ENCODE measurements at places on chromosomes 2 and 18. TPM values are rescaled to one million over a fixed set of nuclear protein-coding genes. Genes with fewer than 3 reads are reported as not detected.
A peak's percentile ranks its signal among the peaks of the same experiment; 100 is the strongest.

Gene SNTG2
- 1.3 TPM for total RNA-seq

Gene HTR2B
- not detected for total RNA-seq

Gene OR6B2
- not detected for total RNA-seq

GRCh38 chr18:11983592-11983991 lies 2.3 kb downstream of the IMPA2 start:
- DNase-seq: no peak
- H3K4me1 ChIP-seq: peaks cover 12% of the 10 kb centered on the region
- no peak overlapping the region for H3K4me3 ChIP-seq
- no peaks in the 10 kb centered on the region for H3K36me3 ChIP-seq
- H3K27ac ChIP-seq: no peak overlapping the region

DNA sequence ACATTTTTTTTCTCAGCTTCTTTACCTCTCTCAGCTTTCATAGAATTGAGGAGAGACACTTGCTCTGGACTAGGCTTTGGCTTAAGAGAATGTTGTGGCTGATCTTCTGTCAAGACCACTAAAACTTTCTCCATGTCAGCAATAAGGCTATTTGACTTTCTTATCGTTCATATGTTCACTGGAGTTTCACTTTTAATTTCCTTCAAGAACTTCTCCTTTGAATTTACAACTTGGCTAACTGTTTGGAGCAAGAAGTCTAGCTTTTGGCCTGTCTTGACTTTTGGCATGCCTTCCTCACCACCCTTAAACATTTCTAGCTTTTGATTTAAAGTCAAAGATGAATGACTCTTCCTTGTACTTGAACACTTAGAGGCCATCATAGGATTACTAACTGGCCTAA lies 104.4 kb upstream of the SLC39A10 start:
- no peak overlapping the region for H3K27ac ChIP-seq
- H3K4me3 ChIP-seq: peak overlapping the region; percentile 29
- DNase-seq: no peak
- no peaks in the 10 kb centered on the region for H3K36me3 ChIP-seq

DNA sequence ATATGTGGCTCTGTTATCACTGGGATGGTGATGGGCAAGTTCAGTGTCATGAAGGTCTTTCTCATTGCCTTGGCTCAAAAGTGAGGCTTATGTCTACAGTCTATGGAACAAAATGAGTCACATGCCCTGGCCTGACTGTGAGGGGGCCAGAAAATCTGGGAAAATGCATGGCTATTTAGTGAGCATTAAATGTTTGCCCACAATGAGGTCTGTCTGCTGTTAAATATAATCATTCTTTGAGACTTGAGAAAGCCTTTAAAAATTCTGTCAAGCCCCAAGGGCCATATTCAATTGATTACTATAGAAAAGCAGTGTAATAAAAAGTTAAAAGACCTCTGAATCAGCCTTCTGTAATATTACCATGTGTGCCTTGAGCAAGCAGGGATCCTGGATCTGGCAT lies 5.5 kb upstream of the RNF144A start:
- H3K36me3 ChIP-seq: no peaks in the 10 kb centered on the region
- no peak overlapping the region for H3K27ac ChIP-seq
- peak overlapping the region; percentile 27 for H3K4me3 ChIP-seq
- H3K27me3 ChIP-seq: no peaks in the 10 kb centered on the region
- peaks cover 88% of the 10 kb centered on the region for H3K4me1 ChIP-seq

GRCh38 chr2:169073963-169074751 lies 4.8 kb downstream of the DHRS9 start:
- no peak overlapping the region for H3K27ac ChIP-seq
- H3K27me3 ChIP-seq: no peaks in the 10 kb centered on the region
- no peak overlapping the region for H3K4me3 ChIP-seq
- no peaks in the 10 kb centered on the region for H3K36me3 ChIP-seq

GRCh38 chr2:192184349-192184748 lies 10.4 kb downstream of the TMEFF2 start:
- no peak for DNase-seq
- no peaks in the 10 kb centered on the region for H3K27me3 ChIP-seq
- no peak overlapping the region for H3K4me3 ChIP-seq
- H3K36me3 ChIP-seq: no peaks in the 10 kb centered on the region
- no peak overlapping the region for H3K27ac ChIP-seq

DNA sequence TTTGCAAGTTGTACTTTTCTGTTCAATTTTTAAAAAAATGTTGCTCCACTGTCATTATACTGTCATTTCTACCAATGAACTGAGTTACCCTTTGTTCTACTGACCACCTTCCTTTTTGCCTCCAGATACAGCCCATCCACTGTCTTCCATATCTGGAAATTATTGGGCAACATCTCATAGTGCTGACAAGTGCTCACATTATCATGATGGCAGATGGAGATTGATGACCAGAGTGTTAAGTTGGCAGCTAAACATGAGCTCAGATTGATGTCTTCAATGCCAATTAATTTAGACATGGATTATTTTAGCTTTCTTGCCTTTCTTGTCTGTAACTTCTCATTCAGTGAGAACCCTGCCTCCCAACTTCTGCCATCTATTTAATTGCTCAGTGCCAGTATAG lies 76.6 kb downstream of the KIAA1328 start:
- no peaks in the 10 kb centered on the region for H3K4me1 ChIP-seq
- no peak overlapping the region for H3K27ac ChIP-seq
- no peak overlapping the region for H3K4me3 ChIP-seq
- DNase-seq: no peak
- no peaks in the 10 kb centered on the region for H3K36me3 ChIP-seq

GRCh38 chr2:169050476-169051240 lies 18.7 kb upstream of the DHRS9 start:
- H3K27me3 ChIP-seq: no peaks in the 10 kb centered on the region
- no peaks in the 10 kb centered on the region for H3K36me3 ChIP-seq
- H3K4me3 ChIP-seq: no peak overlapping the region
- H3K27ac ChIP-seq: no peak overlapping the region

GRCh38 chr18:79352432-79352831 lies 43.3 kb upstream of the NFATC1 start:
- no peak for DNase-seq
- no peaks in the 10 kb centered on the region for H3K4me1 ChIP-seq
- no peak overlapping the region for H3K4me3 ChIP-seq
- no peak overlapping the region for H3K27ac ChIP-seq

DNA sequence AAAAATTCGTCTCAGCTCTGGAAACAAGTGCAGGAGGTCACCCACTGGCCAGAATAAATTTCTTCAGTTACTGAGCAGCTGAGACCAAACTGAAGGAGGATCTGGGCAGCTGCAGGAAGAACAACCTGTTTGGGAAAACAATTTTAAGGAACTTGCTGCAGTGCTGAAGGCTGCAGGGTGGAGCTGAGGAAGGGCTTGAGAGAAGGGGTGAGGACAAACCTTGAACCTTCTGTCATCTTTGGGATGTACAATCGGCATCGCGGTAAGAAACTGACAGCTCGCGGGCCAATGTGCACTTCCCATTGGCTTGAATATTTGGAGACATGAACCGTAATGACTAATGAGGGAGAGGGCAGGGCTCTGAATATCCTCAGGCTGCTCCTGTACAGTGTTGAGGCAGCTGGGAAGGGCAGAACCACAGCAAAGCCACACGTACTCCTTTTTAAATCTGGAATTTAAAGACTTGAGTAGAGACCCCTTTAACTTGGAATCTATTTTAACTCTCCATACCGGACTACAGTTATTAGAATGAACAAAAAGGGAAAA lies 90.3 kb downstream of the TACR1 start:
- H3K4me3 ChIP-seq: no peak overlapping the region
- H3K27me3 ChIP-seq: no peaks in the 10 kb centered on the region
- no peaks in the 10 kb centered on the region for H3K4me1 ChIP-seq
- no peak overlapping the region for H3K27ac ChIP-seq
- H3K36me3 ChIP-seq: no peaks in the 10 kb centered on the region

DNA sequence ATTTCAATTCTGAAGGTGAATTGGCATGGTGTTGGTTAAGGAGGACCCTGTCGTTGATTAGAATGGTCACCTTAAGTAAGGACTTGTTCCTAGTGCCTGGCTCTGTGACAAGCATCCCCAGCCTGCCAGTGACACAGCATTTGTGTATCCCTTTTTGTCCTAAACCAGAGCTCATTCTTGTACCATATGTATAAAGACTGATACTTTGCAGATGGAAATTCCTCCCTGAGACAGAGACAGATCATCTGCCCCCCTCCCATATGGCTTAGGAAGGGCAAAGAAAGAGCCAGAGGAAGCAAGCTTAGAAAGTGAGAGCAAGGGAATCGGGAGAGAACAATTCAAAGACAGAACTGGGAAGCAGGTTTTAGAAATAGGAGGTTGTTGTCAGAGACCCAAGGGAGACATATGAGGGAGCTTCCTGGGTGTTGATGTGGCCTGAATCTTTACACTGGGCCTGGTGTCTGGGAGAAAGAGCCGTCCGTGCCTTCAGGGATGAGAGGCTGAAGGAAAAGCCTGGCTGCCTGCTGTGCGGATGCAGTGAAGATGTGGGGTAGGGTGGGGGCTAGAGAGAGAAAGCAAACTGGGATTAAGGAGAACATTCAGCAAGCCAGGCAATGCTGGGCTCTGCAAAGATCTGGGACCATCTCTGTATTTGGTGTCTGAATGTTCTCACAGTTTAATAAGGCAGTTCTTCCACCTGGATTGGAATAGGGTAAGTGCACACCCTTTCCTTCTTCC lies 13.2 kb upstream of the CHRNA1 start:
- H3K36me3 ChIP-seq: no peaks in the 10 kb centered on the region
- H3K27ac ChIP-seq: no peak overlapping the region
- H3K27me3 ChIP-seq: no peaks in the 10 kb centered on the region
- DNase-seq: no peak
- H3K4me1 ChIP-seq: peaks cover 47% of the 10 kb centered on the region
- H3K4me3 ChIP-seq: no peak overlapping the region

DNA sequence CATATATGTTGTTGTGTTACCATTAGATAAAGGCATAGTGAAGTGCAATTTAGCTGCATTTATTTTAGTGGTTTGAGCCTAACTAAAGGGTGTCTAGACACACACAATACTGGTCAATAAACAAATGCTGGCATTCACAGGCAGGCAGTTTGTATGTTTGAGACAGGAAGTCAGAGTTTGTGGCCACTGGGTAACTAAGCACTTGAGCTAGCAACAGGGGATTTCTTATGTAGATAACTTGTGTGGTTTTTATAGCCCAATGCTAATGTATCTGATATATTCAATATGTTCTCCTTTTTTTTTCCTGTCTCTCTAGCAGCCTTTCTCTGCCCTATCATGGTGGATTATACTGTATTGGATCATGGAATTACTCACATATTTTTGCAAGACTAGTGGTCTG lies 38.1 kb downstream of the LRRTM4 start:
- no peaks in the 10 kb centered on the region for H3K27me3 ChIP-seq
- DNase-seq: no peak
- no peaks in the 10 kb centered on the region for H3K4me1 ChIP-seq
- no peak overlapping the region for H3K4me3 ChIP-seq

DNA sequence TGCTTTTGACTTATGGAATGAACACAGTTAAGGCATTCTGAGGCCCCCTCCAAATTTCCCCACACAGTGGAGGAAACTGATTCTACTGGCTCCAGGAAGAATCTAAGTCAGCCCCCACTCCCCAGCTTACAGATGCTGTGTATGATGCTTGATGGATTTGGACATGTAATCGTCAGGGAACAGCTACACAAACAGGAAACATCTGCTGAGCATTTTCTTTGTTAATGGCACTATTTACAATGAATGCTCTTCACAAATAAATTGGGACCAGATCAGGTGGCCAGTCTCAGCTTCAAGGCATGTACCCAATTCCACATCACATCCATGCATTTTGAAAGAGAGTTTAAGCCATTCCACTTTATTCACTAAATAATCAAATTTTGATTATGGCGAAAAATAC lies 562.3 kb downstream of the SOX11 start:
- H3K27me3 ChIP-seq: no peaks in the 10 kb centered on the region
- H3K36me3 ChIP-seq: no peaks in the 10 kb centered on the region
- no peak for DNase-seq
- H3K27ac ChIP-seq: no peak overlapping the region
- no peaks in the 10 kb centered on the region for H3K4me1 ChIP-seq
- no peak overlapping the region for H3K4me3 ChIP-seq

- H3K4me1 ChIP-seq: no peaks in the 10 kb centered on the region
- H3K27me3 ChIP-seq: no peaks in the 10 kb centered on the region
- DNase-seq: no peak
Measured at GRCh38 chr18:78704971-78705461, 274.6 kb upstream of the SALL3 start.

DNA sequence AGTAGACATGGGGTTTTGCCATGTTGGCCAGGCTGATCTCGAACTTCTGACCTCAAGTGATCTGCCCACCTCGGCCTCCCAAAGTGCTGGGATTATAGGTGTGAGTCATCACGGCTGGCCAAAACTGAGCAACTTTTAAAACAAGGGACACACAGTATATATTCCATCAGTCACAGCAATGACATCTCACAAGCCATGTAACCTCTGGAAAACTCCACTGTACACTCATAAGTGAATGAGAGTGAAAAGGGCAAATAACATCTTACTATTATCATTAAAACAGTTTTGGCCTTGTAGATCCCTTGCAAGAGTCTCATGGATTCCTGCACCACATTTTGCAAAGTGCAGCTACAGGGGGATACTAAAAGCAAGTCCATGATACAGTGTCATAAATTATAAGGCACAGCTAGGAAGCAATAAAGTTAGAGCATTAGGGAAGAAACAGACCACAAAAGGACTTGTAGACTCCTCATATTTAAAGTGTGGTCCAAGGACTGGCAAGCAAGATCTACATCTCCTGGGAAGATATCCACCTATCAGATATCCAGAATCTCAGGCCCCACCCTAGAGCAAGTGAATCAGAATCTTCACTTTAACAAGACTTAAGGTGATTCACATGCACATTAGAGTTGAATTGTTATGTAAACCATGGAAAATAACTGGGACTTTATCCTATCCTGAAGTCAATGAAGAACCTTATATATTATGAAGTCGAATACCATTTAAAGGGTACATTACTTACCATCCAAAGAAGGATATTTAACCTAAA lies 5.7 kb downstream of the SMC6 start:
- peaks cover 8% of the 10 kb centered on the region for H3K36me3 ChIP-seq
- H3K4me1 ChIP-seq: no peaks in the 10 kb centered on the region

DNA sequence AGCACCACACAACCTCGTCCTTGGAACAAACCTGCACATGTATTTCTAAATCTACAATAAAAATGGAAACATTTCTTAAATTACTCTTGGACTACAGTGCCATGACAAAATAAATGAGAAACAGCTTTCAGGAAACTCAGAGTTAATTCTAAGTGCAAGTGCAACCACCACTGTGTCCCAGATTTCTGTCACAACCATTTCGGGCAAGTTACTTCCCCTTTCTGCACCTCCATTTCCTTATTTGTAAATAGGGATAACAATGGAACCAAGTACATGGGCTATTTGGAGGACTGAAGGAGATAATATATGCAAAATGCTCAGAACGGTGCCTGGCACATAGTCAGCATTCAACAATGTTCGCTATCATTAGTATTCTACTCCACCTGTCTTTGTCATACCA lies 93.2 kb downstream of the CACNB4 start:
- H3K27me3 ChIP-seq: no peaks in the 10 kb centered on the region
- no peak overlapping the region for H3K27ac ChIP-seq
- H3K4me1 ChIP-seq: peaks cover 4% of the 10 kb centered on the region
- DNase-seq: no peak

Data from CD8-positive, alpha-beta memory T cell (primary cell).